ENCODE measurements at places on chromosomes 5 and 9. TPM values are rescaled to one million over a fixed set of nuclear protein-coding genes. Genes with fewer than 3 reads are reported as not detected.

The MAMDC4 gene
- 3.1 TPM for total RNA-seq

- no peak for DNase-seq
These were observed 8.9 kb upstream of the LNPEP start for GRCh38 chr5:96927008-96927407.

DNA sequence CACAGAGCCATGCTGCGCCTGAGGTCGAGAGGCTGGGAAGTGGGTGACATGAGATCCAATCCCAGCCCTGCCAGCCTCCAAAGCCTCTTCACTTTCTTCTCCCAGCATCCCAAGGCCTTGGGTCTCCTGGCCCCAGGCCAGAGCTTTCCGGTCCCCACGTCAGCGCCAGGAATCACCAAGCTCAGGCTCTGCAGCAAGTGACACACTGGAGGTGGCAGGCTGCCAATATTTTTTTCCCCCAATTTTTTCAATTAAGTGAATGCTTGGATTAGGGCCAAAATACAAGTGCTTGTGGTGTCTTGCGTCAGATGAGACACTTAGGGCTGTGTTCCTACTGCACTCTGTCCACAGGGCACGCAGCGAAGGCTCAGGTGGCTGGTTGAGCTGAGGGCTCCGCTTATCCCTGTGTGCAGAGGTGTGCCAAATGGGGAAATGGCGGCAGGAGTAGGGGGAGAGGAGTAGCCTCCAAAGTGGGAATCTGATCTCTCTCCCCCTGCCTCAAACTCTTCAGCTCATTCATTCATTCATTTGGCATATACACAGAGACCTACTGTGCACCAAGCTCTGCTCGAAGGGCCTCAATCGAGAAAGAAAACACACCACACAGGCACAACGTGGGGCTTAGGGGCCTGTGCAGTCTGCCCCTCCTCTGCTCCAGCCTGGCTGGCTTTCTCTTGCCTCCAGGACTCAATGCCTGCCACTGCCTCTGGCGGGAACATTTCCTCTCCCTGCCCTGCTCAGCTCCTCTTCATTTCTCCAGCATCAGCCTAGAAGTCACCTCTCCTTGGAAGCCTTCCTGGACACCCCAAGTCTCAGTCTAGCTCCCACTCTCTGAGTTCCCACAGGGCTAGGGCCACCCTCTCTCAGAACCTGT, 16.6 kb downstream of the SH3PXD2B start:
- DNase-seq, result peak; percentile 94

DNA sequence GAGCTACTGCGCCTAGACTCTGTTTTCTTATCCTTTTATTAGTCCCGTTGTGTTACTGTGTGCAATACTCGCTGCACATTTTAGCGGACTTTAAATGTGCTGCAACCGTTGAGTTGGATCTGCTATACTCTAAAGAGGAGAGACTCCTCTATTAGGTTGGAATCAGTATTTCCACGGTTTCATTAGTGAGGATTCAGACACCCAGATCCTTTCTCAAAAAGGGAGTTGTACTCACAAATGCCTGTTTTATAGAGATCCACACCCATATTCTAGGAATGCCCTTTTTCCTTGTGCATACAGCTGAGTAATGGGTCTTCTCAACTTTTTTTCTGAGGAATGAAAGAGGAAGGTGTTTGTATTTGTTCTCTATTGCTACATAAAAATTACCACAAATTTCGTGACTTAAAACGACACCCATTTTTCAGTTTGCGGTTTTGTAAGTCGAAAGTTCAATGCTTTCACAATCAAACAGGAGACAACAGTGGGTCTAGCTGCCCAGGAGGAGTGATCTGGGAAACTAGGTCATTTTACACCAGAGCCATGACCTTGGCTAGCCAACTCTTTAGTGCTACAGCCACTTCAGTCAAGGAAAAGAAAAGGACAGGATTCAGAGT, 52.8 kb upstream of the SLC44A1 start:
- DNase-seq, result peak; percentile 29

DNA sequence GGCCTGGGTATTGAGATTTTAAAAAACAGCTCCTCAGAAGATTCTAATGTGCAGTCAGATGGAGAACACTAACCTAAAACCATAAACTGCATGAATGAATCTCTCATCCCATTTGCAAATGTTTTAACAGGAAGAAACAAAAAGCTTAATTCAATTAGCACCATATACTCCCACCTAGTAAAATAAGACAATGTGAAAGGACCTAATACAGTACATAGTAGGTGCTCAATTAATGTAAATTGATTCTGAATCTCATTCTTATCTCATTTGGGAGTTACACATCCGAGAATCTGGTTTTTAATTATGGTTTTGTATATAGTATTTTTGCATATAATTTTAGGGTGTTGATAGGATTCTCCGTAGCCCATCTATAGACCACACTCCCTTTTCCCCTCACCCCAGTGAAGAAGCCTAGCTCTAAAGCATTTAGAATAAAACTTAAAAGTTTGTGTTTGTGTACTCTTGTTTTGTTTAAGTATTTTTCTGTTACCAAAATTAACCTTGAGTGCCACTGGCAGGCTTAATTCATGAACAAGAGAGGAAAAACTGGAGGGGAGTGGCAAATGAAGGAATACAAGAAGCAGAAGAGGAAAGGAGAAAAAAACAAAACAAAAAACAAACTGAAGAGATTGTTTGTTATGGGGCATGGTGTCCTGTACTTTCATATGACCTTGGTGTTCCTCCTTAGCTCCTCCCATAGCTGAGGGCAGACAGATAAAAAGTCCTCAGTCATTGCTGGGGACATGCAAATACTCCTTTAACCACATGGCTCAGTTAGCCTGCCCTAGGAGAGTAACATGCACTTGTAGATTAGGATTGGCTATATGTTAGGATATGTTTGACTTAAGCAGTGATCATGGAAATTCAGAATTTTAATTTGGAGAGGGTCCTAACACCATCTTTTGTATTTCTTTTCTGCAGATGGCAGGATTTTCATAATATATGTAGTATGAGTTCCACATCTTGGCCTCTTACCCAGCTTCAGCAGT, 1.2 kb downstream of the RNF14 start:
- no peak for DNase-seq

GRCh38 chr5:122263352-122264030, 48.5 kb upstream of the SNCAIP start:
- DNase-seq, result no peak

GRCh38 chr9:122944960-122945888, 4.4 kb downstream of the RABGAP1 start:
- no peak for DNase-seq

The SLC4A9 gene
- 0.24 TPM for total RNA-seq

DNA sequence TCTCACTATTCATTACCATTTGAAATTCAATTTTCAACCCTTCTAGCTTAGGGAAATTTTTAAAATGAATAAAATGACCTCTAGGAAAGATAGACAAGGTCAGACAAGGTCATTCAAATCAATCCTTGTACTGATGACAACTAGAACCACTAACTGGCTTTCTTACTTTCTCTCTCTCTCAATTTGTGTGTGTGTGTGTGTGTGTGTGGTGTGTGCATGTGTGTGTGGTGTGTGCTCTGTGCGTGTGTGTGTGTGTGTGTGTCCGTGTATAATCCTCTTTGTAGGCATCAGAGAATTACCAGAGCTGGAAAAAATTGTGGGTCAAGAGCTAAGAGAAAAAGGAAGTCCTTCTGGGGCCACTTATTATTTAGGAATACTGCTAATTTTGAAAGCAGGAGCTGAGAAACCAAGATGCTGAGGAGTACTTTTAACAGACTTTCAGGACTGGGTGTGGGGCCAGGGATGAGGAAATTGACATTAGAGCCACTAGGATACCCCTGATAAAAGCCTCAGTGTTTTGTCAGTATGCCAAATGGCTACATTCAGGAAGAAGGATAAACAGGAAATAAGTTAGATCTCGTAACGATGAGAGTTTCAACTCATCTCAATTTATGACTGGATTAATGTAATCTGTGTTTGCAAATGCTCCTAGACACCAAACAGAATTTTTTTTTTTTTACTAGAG, 723.3 kb downstream of the CETN3 start:
- DNase-seq, result no peak

DNA sequence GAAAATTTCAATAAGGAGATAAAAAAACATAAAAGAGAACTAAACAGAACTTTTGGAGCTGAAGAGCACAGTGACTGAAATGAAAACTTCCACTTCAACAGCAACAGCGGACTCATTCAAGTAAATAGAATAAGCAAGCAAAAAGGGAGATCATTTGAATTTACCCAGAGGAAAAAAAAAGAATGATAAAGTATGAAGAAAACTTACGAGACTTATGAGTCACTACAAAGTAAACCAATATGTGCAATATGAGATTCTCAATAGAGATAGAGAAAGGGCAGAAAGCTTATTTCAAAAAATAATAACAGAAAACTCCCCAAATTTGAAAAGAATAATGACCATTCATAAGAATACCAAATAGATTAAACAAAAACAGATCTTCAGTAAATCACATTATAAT, 1605.7 kb upstream of the CDH6 start:
- DNase-seq, result no peak

The LRRC70 gene
- 1.1 TPM for total RNA-seq

DNA sequence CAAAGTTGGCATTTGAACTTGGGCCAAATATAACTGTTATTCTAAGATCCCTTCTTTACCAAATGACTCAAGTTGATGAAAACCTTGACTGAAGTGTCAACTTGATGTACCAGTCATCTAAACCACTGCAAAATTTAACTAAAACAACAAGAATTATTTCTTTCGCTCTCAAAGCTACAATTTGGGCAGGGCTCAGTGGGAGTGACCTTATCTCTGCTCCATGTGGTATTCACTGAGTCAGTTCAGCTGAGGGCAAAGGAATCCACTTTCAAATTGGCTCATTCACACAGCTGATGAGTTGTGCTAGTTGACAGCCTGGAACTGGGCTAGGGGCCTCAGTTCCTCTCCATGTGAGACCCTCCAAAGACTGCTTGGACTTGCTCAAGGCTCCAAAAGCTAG, 166.3 kb downstream of the RORB start:
- DNase-seq, result no peak

DNA sequence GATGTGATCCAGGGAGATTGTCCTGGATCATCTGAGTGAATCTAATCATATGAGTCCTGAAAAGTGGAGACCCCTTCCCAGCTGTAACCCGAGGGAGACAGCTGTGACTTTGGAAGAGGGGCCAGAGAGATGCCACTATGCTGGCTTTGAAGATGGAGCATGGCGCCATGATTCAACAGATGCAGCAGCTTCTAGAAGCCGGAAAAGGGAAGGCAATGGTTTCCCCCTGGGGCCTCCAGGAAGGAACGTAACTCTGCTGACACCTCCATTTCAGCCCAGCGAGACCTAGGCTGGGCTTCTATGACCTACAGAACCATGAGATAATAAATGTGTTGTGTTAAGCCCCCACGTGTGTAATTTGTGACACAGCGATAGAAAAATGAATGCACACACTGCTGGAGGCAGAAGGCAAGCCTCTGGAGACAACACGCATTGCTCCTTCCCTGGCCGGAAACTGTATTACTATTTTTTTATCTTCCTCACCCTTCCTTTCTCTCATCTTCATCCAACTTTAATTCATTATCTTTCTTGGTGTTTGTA, 16.6 kb upstream of the SARDH start:
- no peak for DNase-seq

- DNase-seq, result peak; percentile 33
These were observed 139.2 kb upstream of the PALM2AKAP2 start for GRCh38 chr9:109640580-109641371.

The C1QTNF2 gene
- total RNA-seq, result not detected

DNA sequence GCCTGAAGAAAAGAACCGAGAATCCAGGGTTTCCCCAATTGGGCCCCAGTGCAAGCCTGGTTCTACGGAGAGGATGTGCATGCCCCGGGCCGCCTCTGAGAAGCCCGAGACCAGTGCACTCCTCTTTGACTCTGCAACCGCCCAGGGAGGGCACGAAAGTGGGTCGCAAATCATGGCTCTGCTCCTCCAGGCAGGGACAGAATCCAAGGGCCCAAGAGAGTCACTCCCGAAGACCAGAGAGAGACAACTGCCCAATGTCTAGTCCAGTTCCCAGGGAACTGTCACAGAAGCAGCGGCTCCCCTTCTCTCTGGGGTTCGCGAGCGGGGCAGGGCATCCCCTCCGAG, 107.8 kb downstream of the PSD2 start:
- DNase-seq, result no peak

GRCh38 chr5:76805821-76806505, 12.9 kb upstream of the F2RL1 start:
- peak; percentile 42 for DNase-seq

The BHMT gene
- not detected for total RNA-seq

- no peak for DNase-seq
These were observed 18.2 kb downstream of the NRG2 start for GRCh38 chr5:140024928-140025327.

GRCh38 chr9:99286536-99286935, 64.5 kb downstream of the SEC61B start:
- DNase-seq, result no peak

The ENDOG gene
- total RNA-seq, result 15.2 TPM

GRCh38 chr5:66477596-66477995, 118.6 kb upstream of the MAST4 start:
- no peak for DNase-seq

The POLK gene
- total RNA-seq, result 34.9 TPM

- no peak for DNase-seq
These were observed 718.9 kb upstream of the MEF2C start for GRCh38 chr5:89601880-89602279.

- DNase-seq, result no peak
These were observed 21.9 kb upstream of the FOXE1 start for GRCh38 chr9:97830884-97831829.

DNA sequence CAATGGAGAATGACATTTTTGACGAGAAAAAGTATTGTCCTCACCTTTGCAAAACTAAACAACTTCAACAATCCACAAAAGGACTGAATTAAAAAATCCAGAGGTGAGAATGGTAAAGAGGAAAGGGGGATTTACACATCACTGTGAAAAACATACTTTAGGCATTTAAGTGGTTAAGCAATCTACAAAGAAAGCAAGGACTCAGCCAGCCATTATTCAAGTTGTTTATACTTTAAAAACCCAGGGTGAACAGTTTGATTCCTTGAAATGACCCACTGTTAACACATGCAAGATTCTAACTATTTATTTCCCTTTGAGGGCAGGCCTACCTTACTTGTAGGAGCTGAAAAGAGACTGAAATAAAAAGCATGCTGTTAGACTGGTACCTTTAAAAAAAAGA, 29.3 kb downstream of the TUT7 start:
- no peak for DNase-seq

The C5orf63 gene
- total RNA-seq, result 11.0 TPM
